Right lung (tissue), 10 donors: ENCODE measurements at places on chromosomes 7 and 10.

DNA sequence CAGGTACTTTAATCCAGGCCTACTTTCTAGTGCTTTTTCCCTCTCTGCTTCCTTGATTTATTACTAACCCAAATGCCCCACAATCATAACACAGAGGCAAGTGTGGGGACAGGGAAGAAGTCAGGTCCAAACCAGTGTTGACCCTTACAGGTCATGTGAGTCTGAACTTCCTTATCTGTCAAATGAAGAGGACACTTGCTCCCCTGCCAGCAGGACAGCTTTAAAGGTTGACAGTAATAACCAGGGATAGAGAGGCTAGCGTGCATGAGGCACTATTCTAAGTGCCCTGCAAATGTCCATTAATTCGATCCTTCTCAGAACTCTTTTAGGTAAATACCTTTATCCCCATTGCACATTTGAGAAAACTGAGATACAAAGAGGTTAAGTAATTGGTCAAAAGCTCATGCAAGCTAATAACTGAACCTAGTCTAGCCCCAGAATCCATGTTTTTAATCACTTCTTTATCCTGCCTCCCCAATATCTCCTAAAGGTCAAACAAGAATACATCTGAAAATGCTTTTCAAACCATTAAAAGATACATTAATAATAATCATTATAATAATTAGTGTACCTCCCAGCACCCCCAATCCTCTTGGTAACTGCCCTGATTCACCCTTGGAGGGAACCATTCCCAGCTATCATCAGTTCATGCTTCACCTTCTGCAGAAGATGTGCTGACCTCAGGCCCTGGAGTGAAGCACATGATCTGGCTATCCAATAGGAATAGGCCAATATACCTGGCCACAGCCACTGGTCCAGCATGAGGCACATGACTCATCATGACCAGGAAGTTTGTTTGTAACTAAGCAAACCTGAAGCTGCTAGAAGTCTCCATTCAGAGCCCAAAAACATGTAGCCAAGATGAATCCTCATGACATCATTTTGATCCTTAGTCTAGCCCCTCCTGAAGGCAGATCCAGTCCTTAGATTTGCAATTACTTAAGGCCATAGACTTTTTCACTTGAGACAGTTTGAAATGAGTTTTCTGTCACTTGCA is 40.7 kb downstream of the SGMS1 start:
- no peak for DNase-seq

DNA sequence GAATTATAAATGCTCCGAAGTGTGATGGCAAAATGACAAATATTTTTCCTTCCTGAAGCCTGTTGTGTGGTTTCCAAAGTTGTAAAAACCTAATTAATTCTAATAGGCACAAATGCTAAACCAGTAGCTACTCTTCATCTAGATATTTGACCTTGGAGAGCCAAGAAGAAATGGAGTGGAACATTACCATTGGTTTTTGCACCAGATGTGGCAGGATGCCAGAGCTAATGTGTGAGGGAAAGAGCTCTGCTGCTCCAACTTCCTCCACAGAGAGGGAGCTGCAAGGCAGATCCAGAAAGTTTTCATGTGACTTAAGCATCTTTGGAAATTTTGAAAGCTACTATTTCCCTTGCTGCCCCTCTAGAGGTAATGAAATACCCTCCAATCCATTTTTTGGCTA is 65.1 kb upstream of the HPS1 start:
- DNase-seq: peak; percentile 30

- no peak for DNase-seq
These were observed 277.6 kb upstream of the SORCS1 start for GRCh38 chr10:107442035-107442505.

DNA sequence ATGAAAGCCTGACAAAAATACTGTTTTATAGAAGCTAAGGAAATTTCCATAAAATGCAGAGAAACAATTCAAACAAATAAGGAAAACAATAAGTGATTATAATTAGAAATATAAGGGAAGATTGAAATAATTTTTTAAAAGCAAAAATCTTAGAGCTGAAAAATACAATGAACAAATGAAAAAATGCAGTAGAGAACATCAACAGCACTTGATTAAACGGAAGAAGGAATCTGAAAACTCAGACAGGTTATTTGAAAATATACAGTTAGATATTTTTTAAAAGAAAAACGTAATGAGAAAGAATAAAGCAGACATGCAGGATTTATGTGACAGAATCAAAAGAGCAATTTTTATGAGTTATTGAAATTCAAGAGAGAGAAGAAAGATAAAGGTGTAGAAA is 279.1 kb upstream of the MAGI2 start:
- DNase-seq: no peak

GRCh38 chr10:71578069-71578468 is 141.5 kb downstream of the C10orf105 start:
- no peak for DNase-seq

DNA sequence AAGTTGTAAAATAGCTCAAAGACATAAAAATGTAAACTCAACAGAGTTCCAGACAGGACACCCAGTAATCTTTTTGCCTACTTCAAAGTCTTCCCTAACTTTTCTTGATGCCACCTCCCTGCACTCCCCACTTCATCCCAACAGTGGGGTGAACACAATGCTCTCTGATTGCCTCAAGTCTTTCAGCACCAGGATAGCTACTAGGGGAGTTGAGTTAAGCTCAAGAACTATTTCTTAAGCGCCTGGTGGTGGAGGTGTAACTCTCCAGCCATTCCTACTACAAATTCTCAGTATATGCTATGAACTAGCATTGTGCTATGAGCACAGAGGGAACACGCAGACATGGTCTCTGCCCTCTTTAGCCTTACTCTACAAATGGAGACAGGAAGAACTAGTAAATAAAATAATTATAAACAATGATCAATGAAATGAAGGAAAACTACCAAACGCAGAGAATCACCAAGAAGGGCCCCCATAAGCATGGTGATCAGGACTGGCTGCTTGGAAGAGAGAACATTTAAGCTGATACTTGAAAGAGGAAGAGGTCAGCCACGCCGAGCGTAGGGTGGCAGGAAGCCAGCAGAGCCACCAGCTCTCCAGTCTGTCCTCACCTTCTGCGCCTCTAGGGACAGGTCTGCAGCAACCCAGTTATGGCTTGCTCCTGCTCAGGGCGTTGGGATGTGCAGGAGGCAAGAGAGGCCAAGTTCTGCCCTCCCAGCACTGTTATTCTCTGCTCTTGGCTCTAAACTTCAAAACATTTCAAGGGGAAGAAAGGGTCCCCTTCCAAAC is 16.7 kb upstream of the FRA10AC1 start:
- no peak for DNase-seq

GRCh38 chr10:13195016-13195415 is 33.7 kb downstream of the MCM10 start:
- no peak for DNase-seq

DNA sequence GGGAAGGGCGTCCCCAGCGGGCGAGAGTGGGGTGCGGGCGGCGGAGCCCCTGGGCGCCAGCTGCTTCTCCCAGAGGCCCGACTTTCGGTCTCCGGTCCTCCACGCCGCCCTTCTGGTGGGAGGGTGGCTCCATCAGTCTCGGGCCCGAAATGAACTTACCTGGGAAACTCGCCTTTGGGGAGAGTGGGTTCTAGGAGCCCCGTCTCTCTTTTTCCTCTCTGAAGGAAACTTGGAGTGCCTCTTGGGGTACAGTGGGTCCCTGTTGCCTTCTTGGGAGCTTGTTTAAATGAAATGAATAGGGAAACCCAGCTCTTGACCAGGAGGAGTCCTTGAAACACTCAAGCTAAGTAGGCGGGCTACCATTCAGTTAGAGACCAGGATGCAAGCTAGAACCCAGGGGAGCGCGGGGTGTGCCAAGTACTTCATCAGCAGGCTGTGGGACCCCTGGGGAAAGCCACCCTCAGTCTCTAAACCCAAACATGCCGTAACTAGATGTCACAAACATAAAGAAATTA is 1.3 kb downstream of the SLC26A4 start:
- DNase-seq: no peak

DNA sequence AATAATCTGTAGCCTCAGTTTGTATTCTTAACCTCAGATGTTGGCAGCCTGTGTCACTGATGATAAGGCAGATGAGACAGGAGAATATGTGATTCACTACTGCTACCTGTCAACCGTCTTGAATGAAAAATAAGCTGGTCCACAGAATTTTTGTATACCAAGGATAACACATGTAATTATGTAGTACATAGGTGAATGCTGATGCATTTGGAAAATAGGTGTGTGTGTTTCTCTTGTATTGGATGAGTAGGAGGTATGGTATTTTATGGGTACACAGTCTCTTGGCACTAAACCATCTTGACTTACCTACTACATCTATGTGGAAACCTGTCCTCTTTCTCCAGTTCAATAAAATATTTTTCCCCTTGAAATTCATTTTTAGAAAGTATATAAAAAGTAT is 20.7 kb upstream of the ZRANB1 start:
- no peak for DNase-seq

DNA sequence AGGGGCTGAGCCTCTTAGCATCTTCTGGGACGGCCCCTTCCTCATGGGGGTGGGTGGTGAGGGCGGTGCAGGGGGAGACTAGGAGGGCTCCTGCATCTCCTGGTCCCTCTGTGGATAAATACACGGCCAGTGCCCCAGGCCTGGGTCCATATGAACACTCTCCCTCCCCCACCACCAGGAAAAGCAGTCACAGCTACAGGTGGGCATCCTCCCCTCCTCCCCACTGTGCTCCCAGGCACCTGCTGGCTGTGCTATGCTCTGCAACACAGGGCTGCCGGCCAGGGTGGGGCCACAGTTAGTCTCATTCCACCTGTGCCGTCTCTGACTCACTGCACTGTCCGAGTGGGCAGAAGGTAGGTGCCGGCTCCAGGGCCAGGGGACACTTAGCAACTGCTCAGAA is 87.3 kb upstream of the INSIG1 start:
- DNase-seq: no peak

DNA sequence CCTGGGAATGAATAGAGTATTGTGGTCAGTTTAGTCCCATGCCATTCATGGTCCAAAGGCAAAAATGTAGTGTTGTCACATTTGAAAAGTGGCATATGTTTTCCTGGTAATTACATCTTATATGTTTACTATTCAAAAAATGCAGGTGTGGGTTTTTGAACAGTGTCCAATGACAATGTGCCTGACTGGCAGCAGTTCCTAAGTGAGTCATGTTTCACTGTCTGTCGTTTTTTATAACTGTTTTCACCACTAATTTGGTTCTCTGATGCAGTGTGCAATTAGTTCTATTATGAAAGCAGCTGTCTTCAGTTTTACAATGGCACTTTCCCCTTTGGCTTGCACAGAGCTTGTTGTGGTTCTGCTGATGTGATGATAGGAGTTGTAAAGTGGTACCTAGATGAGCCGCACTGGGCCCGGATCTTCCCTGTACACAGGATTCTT is 162.3 kb downstream of the SEM1 start:
- DNase-seq: no peak

DNA sequence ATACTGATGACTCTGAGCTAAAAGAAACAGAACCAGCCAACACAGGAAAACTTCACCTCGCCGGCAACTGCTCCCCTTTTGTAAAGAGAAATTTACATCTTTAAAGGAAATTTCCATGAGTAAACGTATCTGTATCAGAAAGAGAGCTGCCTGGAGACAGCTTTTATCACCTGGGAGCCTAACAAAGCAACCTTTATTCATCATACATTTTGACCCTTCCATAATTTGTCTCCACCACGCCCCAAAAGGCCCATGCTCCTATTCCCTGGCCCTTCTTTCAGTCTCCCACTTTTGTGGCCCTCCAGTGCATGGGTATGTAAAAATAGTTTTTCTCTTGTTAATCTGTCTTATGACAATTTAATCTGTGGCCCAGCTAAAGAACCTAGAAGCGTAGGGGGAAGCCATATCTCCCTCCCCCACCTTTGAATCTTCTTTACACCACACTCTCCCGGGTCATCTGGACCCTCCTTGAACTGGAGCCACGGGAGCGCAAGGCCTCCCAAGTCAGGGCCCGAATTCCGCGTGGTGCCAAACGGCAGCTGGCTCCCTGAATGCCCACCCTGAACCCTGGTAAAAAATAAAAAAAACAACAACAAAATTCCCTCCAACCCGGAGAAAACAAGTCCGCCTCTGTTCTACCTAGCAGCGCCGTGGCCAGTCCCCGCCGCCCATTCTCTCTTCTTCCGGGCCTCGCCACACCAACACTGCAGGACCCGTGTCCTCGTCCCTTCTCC is 15.4 kb upstream of the FKBP9 start:
- DNase-seq: no peak

DNA sequence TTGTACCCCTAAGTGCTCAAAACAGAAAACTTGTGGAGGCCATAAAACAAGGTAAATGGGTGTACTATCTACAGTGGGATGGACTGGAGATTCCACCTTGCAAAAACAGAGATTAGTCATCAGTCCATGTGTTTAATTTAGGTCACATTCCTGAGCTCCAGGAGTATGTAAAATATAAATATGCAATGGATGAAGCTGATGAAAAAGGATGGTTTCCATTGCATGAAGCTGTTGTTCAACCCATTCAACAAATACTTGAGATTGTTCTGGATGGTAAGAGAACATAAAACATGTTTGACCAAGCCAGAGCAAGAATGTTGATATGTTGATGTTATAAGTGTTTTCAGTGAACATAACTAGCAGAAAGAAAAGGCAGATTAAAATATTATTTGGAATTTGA is 14.6 kb downstream of the ASB15 start:
- DNase-seq: no peak

- no peak for DNase-seq
These were observed at the start of gene EVX1 for GRCh38 chr7:27242555-27243339. Gene EVX1 (plus strand): TSS chr7:27242802. CDS start chr7:27243031, 229 bp downstream.

- no peak for DNase-seq
These were observed 78.6 kb downstream of the MAD1L1 start for GRCh38 chr7:2154121-2154520.

DNA sequence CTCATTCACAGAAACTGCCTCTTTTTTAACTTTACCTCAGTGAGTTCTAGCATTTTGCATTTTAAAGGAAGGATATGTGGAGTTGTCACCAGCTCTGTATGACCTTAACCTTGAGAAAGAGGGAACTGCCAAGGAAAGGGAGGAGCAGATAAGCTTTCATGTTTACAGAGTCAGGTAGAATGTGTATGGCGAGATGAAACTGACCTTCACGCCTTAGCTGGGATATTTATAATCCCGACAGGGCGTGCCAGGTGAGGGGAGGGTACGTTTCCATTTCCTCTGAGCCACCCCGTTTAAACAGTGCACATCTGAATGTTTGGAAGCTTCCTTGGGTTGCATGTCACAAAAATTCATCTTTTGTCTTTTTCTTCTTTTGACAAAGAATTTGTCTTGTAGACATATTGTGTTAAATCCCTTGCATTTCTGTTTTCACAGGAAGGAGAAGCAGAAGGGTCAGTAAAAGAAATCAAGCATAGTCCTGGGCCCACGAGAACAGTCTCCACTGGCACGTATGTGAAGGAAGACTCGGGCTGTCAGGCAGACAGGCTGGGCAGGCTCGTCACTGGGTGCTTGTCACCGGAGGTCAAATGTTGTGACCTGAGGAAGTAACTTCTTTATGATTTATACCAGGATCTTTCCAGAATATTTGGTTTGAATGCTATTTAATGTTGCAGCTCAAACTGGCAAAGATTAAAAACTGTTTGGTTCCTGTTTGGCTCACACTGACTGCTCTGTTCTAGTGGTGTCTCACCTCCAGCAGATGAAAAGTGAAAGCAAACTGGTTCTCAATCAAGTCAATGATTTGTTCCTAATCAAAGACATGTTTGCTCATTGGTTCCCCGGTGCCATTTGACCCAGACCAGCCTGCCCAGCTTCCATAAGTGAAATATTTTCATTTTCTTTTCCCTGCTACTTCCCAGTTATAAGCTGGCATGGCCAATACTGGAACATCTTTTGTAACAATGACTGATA is 16.2 kb downstream of the OPTN start:
- no peak for DNase-seq

GRCh38 chr7:80999100-80999499 is 80.2 kb upstream of the SEMA3C start:
- no peak for DNase-seq
